Esophagus squamous epithelium (tissue), 5 donors: ENCODE measurements at places on chromosomes 4 and X. TPM values are rescaled to one million over a fixed set of nuclear protein-coding genes. Genes with fewer than 3 reads are reported as not detected.

LRAT gene
- total RNA-seq, result not detected

SUPT20HL1 gene
- total RNA-seq, result not detected

NPY5R gene
- 0.44 TPM for total RNA-seq

GUCY1A1 gene
- total RNA-seq, result 8.6 TPM

CLTRN gene
- 0.83 TPM for total RNA-seq

TXLNG gene
- 11.9 TPM for total RNA-seq

GSX2 gene
- total RNA-seq, result not detected

CXCL1 gene
- total RNA-seq, result 16.7 TPM

- H3K4me1 ChIP-seq, result peaks cover 10% of the 10 kb centered on the region
- no peak overlapping the region for H3K27ac ChIP-seq
- H3K4me3 ChIP-seq, result no peak overlapping the region
- H3K27me3 ChIP-seq, result no peaks in the 10 kb centered on the region
Observed at GRCh38 chr4:42480717-42481116, 83.4 kb downstream of the SHISA3 start.

DNA sequence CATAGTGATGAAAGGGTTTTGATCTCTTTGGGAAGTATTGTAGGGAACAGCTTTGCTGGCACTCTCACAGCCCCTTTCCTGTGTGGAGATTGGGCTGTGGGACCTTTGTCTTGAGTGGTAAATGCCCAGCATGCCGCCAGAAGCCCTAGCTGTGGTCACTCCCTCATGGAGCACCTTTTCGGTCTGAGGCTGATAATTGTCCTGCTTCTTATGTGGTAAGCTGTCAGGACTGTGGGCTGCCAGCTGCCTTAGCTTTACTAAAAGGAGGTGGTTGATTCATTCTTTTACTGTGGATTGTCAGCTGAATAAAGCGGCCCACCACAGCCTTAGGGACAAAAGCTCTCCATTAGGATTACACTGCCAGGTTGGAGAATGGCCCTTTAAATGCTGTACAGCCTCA is 7.1 kb downstream of the PASD1 start:
- H3K4me3 ChIP-seq, result no peak overlapping the region
- DNase-seq, result no peak
- no peaks in the 10 kb centered on the region for H3K27me3 ChIP-seq

DNA sequence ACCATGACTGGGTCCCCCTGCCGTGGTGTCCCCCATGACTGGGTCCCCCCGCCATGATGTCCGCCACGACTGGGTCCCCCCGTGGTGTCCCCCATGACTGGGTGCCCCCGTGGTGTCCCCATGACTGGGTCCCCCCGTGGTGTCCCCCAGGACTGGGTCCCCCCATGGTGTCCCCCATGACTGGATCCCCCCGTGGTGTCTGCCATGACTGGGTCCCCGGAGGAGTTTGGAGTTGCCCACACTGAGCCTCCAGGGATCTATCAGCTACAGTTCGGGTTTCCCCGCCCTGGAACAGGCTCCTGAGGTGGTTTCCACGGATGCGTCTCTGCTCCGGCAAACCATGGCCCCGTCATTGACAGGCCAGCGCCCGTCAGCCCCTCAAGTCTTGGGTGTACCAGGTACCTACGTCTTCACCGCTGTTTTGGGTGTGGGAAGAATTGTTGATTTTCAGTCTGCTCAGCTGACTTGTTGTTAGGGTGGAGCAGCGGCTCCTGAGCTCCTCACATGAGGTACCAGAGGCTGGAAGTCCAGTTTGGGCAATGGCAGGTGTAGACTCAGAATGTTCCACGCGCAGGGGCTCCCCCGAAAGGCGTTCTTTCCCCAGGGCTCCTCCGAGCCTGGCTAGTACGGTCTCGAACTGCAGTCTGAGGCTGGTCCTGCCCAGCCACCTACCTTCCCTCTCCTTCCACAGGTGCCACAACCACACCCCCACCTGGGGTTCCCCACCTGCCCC is 8.3 kb upstream of the PDE6B start:
- no peaks in the 10 kb centered on the region for H3K27me3 ChIP-seq

DNA sequence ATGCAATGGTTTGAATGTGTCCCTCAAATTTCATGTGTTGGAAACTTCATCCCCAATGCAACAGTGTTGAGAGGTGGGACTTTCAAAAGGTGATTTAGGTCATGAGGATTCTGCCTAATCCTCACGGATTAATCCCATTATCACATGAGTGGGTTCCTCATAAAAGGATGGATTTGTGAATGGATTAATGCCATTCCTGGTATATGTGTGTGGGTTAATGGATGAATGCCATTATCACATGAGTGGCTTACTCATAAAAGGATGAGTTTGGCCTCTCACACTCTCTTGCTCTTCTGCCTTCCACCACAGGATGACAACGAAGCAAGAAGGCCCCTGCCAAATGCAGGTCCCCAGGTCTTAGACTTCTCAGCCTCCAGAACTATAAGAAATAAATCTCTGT is 30.5 kb upstream of the NEUROG2 start:
- no peak for DNase-seq
- no peaks in the 10 kb centered on the region for H3K4me1 ChIP-seq
- no peaks in the 10 kb centered on the region for H3K27me3 ChIP-seq

DNA sequence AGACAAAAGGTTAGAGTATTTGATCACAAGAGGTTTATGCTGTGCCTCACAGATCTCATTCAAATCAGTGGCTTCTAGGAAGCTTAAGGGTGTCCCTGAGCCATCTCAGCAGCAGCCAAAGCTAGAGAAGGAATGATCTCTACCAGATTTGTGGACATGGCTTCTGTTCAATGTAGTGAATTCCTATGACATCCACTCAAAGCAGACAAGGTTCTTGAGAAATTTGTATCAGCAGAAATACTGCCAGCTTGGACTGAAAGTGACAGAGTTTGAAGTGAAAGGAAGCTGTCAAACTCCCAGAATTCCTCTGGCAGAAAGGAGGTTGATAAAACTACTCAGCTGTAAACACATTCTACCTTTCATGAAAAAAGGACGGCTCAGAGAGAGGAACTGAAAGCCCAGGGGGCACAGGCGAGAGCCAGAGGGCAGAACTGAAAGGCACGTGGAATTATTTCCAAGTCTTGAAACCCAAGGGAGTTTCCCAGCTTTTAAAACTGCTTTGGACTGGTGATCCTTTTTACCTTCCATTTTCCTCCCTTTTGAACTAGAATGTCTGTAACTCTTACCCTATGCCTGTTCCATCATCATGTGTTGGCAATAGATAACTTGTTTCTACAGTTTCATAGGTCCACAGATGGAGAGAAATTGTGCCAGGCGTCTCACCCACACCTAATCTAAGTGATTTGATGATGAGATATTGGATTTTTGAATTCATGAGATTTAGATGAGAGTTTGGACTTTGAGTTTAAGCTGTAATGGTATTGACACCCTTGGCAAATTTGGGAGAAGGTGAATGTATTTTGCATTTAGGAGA is 14.5 kb upstream of the MED14 start:
- H3K36me3 ChIP-seq, result no peaks in the 10 kb centered on the region
- DNase-seq, result no peak
- H3K4me3 ChIP-seq, result no peak overlapping the region
- no peak overlapping the region for H3K27ac ChIP-seq
- no peaks in the 10 kb centered on the region for H3K27me3 ChIP-seq
- H3K4me1 ChIP-seq, result no peaks in the 10 kb centered on the region

- H3K4me1 ChIP-seq, result no peaks in the 10 kb centered on the region
- no peaks in the 10 kb centered on the region for H3K36me3 ChIP-seq
- no peak overlapping the region for H3K4me3 ChIP-seq
- no peak overlapping the region for H3K27ac ChIP-seq
- H3K27me3 ChIP-seq, result no peaks in the 10 kb centered on the region
- no peak for DNase-seq
Observed at GRCh38 chr4:176492646-176493302, 173.0 kb downstream of the SPCS3 start.

- peak overlapping the region; percentile 86 for H3K27ac ChIP-seq
- H3K4me3 ChIP-seq, result no peak overlapping the region
- H3K36me3 ChIP-seq, result no peaks in the 10 kb centered on the region
Observed at GRCh38 chrX:72180539-72180938, 1.0 kb upstream of the PIN4 start.

- DNase-seq, result no peak
- H3K4me3 ChIP-seq, result no peak overlapping the region
- no peaks in the 10 kb centered on the region for H3K36me3 ChIP-seq
Observed at GRCh38 chrX:24110069-24110468, 39.5 kb upstream of the ZFX start.

- H3K4me3 ChIP-seq, result no peak overlapping the region
- H3K36me3 ChIP-seq, result no peaks in the 10 kb centered on the region
- H3K4me1 ChIP-seq, result no peaks in the 10 kb centered on the region
- no peak overlapping the region for H3K27ac ChIP-seq
Observed at GRCh38 chr4:156734965-156735895, 236.4 kb downstream of the PDGFC start.

GRCh38 chr4:79353075-79353474 is 27.2 kb upstream of the NAA11 start:
- H3K4me1 ChIP-seq, result no peaks in the 10 kb centered on the region
- H3K4me3 ChIP-seq, result no peak overlapping the region
- no peaks in the 10 kb centered on the region for H3K27me3 ChIP-seq
- H3K36me3 ChIP-seq, result no peaks in the 10 kb centered on the region
- H3K27ac ChIP-seq, result no peak overlapping the region

DNA sequence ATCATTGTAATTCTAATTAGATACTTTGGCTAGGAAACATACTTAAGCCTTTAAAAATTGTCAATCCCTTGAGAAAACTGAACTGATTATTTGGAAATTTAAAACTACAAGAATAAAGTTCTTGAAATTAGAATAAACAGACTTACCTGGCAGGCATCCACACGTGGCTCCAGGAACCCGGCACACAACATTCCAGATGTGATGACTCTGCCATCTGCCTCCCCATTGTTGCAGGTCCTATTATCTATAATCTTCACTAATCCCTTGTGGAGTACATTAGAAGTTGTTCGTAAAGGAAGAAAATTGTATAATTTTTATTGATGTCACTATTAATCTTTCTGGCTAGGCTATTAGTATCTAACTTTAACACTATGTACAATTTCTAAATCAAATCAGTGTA is 16.2 kb upstream of the GNRHR start:
- H3K4me3 ChIP-seq, result no peak overlapping the region
- H3K36me3 ChIP-seq, result no peaks in the 10 kb centered on the region
- H3K27me3 ChIP-seq, result no peaks in the 10 kb centered on the region
- no peak for DNase-seq
- H3K4me1 ChIP-seq, result no peaks in the 10 kb centered on the region
- H3K27ac ChIP-seq, result no peak overlapping the region

- no peak overlapping the region for H3K27ac ChIP-seq
- H3K27me3 ChIP-seq, result no peaks in the 10 kb centered on the region
- no peak for DNase-seq
- no peak overlapping the region for H3K4me3 ChIP-seq
- H3K4me1 ChIP-seq, result no peaks in the 10 kb centered on the region
- H3K36me3 ChIP-seq, result no peaks in the 10 kb centered on the region
Observed at GRCh38 chr4:186770481-186771175, 47.0 kb upstream of the FAT1 start.

DNA sequence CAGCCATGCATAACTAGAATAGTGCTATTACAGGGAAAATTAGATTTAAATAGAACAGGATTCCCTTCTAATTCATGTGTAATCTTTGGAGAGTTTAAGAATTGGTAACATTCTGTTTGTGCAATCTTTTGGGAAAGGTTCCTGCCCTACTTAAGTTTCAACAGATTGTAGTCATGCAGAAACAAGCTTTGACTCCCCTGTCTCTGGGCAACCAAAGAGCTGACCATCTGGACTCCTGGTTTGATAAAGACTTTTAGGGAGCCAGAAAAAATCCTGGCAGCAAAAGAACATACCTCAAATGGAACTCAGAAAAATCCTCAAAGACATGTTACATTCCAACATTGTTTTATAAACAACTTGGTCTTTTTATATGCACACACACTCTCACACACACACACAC is 191.1 kb upstream of the NEIL3 start:
- H3K36me3 ChIP-seq, result no peaks in the 10 kb centered on the region
- H3K27me3 ChIP-seq, result no peaks in the 10 kb centered on the region
- H3K4me1 ChIP-seq, result no peaks in the 10 kb centered on the region
- no peak for DNase-seq
- no peak overlapping the region for H3K4me3 ChIP-seq

DNA sequence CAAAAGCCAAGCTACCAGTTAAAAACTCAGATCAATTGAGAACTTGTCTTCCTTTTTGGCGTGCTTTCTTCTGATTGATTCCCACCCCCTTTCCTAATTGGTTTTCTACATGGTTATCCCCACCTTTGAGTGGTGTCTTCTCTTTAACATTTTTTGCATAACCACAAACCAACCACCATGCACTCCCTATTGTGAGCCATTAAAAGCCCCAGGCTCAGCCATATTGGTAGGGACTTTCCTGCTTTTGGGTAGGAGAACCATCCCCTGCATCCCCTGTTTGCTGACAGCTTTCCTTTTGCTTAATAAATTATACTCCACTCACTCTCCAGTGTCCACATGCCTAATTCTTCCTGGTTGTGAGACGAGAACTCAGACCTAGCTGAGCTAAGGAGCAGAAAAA is 1651.4 kb upstream of the IGFBP7 start:
- H3K4me3 ChIP-seq, result no peak overlapping the region
- H3K27me3 ChIP-seq, result no peaks in the 10 kb centered on the region
- H3K4me1 ChIP-seq, result no peaks in the 10 kb centered on the region
- H3K27ac ChIP-seq, result no peak overlapping the region
- no peaks in the 10 kb centered on the region for H3K36me3 ChIP-seq

DNA sequence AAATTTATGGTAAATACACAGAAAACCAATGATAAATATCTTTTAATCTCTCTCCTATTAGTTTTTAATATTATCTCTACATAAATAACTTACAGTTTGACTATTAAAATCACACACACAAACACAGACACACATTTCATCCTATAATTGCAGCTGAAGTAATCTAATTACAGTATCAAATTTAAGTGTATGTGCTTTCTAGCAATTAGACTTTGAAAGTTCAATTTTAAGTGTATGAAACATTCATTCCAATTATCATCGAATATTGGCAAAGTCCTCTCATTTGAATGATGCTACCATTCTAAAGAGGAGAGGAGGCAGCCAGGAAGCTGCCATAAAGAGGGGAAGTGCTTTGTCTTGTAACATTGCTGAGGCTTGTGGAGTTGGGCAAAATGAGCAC is 221.2 kb upstream of the PABPC4L start:
- H3K4me1 ChIP-seq, result no peaks in the 10 kb centered on the region
- no peak for DNase-seq
- no peak overlapping the region for H3K27ac ChIP-seq
- H3K36me3 ChIP-seq, result no peaks in the 10 kb centered on the region
- no peaks in the 10 kb centered on the region for H3K27me3 ChIP-seq

GRCh38 chrX:143754183-143754582 is 33.6 kb upstream of the SPANXN2 start:
- no peaks in the 10 kb centered on the region for H3K36me3 ChIP-seq
- no peak overlapping the region for H3K4me3 ChIP-seq
- no peak for DNase-seq
- no peaks in the 10 kb centered on the region for H3K27me3 ChIP-seq
- H3K4me1 ChIP-seq, result no peaks in the 10 kb centered on the region
- H3K27ac ChIP-seq, result no peak overlapping the region

GRCh38 chrX:132480581-132481203 is 8.1 kb downstream of the MBNL3 start:
- no peak for DNase-seq
- H3K4me1 ChIP-seq, result peaks cover 5% of the 10 kb centered on the region
- no peaks in the 10 kb centered on the region for H3K36me3 ChIP-seq
- H3K27me3 ChIP-seq, result no peaks in the 10 kb centered on the region
- peak overlapping the region; percentile 7 for H3K4me3 ChIP-seq
- peak overlapping the region; percentile 76 for H3K27ac ChIP-seq
